ENCODE measurements at places on chromosomes 6 and 20. TPM values are rescaled to one million over a fixed set of nuclear protein-coding genes. Genes with fewer than 3 reads are reported as not detected.

DNA sequence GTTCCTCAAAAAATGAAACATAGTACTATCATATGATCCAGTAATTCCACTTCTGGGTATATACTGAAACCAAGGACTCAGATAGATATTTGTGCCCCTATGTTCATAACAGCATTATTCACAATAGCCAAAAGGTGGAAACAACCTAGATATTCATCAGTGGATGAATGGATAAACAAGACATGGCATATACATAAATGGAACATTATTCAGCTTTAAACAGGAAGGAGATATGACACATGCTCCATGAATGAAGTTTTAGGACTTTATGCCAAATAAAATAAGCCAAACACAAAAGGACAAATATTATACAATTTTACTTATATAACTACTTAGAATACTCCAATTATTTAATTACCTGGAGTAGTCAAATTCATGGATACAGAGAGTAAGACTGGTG is 16.4 kb downstream of the PLCB1 start:
- DNase-seq: no peak

DNA sequence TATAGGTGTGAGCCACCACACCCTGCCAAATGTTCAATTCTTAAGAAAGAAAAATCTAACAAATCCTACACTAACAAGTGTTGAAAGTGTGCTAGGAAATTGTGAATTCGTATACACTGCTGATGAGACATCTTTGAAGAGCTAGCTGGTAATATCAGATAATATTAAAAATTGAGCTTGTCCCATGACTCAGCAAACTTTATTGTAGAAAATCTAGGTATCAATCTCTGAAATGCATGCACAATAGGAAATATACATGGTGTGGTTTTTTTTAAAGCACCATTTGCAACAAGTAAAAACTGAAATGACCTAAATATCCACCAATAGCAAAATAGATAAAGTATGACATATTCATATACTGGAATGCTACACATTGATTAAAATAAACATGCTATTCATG is 110.1 kb upstream of the NXT1 start:
- DNase-seq: no peak

Gene LTB
- 0.51 TPM for total RNA-seq

- DNase-seq: no peak
These were observed 174.6 kb downstream of the KHDC1L start for GRCh38 chr6:73050706-73051105.

- DNase-seq: no peak
These were observed 47.8 kb upstream of the TOP1 start for GRCh38 chr20:40980828-40981310.

Gene C20orf96
- 10.1 TPM for total RNA-seq

Gene GABRR1
- not detected for total RNA-seq

DNA sequence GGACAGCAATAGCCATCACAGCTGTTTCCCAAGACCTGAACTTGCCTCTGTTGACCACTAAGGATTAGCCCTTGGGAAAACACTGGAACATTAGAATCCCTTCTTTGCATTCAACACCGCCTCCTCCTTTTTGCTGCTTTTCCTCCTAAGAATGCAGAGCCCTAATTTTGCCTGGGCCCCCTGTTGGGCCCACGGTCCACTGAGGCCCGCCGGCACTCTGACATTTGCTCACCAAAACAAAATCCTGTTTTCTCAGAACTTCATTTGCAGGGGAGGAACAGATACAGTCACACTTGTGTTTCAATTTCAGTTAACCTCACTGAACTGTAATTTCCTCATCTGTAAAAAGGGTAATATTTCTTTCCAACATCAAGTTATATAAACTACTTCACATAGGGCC is 116.0 kb upstream of the JARID2 start:
- no peak for DNase-seq

DNA sequence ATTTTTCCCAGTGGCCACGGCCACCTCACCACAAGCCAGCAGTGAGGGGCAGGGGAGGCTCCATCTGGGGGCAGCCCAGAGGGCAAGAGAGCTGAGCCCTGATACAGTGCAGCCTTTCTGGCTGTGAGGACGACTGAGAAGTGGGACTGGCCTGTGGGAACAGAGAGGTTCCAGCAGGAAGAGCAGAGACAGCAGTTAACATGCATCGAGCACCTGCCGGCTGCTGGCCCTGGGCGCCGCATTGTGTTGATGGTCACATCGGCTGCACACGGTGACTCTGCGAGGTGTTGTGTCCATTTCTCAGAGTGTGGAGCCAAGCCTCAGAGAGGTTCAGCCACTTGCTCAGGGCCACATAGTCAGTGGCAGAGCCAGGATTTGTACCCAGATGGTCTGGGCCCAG is 9.8 kb downstream of the FOXS1 start:
- no peak for DNase-seq

DNA sequence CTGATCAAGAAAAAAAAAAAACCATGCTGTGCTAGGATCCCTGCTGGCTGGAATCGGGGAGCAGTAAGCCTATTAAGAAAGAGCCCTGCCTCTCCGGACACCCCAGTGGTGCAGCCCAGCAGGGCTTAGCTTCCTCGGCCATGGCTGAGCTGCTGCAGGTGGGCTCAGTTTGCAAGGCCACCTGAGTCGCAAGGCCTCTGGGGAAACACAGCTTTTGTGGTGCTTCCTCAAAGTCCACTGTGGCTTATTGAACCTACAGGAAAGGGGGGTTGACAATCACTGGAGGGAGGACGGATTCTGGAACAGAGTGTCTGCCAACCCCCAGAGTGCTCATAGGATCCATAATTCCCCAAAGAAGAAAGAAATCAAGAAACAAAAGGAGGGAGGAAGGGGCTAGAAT is 240.8 kb downstream of the SMOC2 start:
- no peak for DNase-seq

Gene OR2J3
- total RNA-seq: not detected

GRCh38 chr6:127497410-127497809 is 21.7 kb downstream of the MTCL3 start:
- DNase-seq: no peak

GRCh38 chr6:118959903-118960302 is 24.9 kb upstream of the MCM9 start:
- no peak for DNase-seq

- no peak for DNase-seq
These were observed 179.5 kb upstream of the AKAP12 start for GRCh38 chr6:151060096-151060765.

- DNase-seq: no peak
These were observed 32.7 kb downstream of the COL20A1 start for GRCh38 chr20:63325554-63326313.

GRCh38 chr6:16591396-16592222 is 169.7 kb downstream of the ATXN1 start:
- no peak for DNase-seq

- peak; percentile 40 for DNase-seq
These were observed 37.7 kb downstream of the KIF25 start for GRCh38 chr6:168035098-168035660.

Gene UBE2J1
- 22.4 TPM for total RNA-seq

Gene HM13
- total RNA-seq: 136 TPM

DNA sequence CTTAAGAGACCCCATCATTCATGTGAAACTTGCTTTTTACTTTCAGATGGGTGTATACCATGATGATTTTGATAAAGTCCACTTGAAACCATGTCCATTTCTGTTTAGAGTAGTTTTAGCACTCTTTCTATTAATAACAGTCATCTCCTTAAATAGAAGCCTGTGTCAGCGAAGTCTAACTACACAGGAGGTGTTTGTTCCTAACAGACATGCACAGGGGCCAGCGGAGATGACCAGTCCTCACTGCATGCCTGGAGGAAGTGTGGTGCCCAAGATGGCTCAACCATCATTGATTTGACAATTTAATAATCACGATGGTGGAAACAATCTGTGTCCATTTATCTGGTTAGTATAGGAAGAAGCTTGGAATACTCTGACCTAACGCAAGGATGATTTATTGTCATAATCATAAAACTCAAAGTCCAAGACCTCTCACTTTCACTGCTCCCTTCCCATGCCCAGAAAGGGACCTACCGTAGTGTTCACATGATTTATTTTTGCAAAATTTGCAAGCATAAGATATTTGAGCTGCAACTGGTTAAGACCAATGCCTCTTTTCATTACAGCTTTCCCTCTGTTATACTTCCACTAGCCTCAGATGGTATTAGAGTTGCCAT is 31.0 kb upstream of the CLIC5 start:
- no peak for DNase-seq

Gene CLPSL1
- not detected for total RNA-seq

GRCh38 chr20:12311094-12311865 is 393.6 kb downstream of the BTBD3 start:
- DNase-seq: no peak

- peak; percentile 7 for DNase-seq
These were observed 266.5 kb upstream of the QKI start for GRCh38 chr6:163147994-163148393.

Gene PPP1R16B
- total RNA-seq: 11.5 TPM

Gene CD24
- total RNA-seq: 27.1 TPM

DNA sequence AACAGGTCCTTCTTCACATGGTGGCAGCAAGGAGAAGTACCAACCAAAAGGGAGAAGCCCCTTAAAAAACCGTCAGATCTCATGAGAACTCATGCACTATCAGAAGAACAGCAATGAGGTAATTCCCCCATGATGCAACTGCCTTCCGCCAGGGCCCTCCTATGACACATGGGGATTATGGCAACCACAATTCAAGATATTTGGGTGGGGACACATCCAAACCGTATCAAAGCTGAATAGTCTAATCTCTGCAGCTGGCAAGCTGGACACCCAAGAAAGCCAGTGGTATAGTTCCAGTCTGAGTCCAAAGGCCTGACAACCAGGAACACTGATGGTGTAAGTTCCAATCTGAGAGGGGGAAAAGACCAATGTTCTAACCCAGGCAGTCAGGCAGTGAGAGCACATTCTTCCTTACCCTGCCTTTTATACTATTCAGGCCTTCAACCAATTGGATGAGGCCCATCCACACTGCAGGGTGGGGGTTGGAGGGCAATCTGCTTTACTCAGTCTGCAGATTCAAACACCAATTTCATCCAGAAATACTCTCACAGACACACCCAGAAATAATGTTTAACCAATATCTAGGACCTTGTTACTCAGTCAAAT is 17.9 kb upstream of the CNKSR3 start:
- no peak for DNase-seq

GRCh38 chr6:11700118-11700718 is 78.4 kb downstream of the ADTRP start:
- peak; percentile 75 for DNase-seq

Gene PFDN4
- 60.1 TPM for total RNA-seq

Gene DSP
- total RNA-seq: 0.27 TPM

- DNase-seq: no peak
These were observed 104.1 kb downstream of the HDGFL1 start for GRCh38 chr6:22673474-22673873.

Gene SOX4
- 0.29 TPM for total RNA-seq

Gene TSPO2
- not detected for total RNA-seq

GRCh38 chr6:158978757-158979156 is 21.2 kb downstream of the RSPH3 start:
- no peak for DNase-seq

DNA sequence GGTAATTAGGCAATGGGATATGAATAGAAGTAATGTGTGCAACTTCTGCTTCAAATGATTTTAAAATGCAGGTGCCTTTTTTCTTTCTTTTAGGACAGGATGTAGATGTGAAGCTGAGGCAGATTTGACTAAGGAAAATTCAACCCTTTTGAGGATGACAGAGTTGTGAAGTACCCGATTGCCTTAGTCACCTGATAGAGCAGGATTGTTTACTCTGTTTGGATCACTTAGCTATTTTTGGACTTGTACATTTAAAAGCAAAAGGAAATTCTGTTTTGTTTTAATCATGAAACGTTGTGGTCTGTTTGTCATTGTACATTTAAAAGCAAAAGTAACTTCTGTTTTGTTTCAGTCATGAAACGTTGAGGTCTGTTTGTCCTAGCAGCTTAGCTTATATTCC is 143.4 kb downstream of the FAM83B start:
- no peak for DNase-seq

GRCh38 chr6:45665859-45666258 is 288.1 kb upstream of the SUPT3H start:
- no peak for DNase-seq

GRCh38 chr6:125858427-125859320 is 67.9 kb downstream of the NCOA7 start:
- DNase-seq: peak; percentile 81

Gene XKR7
- total RNA-seq: not detected

DNA sequence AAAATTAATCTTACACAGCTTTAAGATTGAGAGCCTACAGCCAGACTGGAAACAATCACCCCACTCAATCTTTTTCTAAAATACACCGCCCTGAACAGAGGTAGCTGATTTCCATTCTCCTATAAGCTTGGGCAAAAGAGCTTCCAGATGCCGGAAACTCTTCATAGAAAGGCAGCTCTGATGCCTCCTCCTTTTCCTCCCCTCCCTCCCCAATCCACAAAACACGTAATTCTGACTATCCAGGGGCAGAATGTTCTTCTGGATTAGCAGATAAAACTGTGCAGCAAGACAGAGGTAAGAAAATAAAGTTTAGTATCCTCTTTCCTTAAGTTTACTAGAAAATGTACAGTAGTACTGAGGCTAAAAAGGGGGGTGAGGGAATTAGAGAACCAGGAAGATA is 15.8 kb downstream of the ADNP start:
- no peak for DNase-seq

Gene BTN1A1
- not detected for total RNA-seq

DNA sequence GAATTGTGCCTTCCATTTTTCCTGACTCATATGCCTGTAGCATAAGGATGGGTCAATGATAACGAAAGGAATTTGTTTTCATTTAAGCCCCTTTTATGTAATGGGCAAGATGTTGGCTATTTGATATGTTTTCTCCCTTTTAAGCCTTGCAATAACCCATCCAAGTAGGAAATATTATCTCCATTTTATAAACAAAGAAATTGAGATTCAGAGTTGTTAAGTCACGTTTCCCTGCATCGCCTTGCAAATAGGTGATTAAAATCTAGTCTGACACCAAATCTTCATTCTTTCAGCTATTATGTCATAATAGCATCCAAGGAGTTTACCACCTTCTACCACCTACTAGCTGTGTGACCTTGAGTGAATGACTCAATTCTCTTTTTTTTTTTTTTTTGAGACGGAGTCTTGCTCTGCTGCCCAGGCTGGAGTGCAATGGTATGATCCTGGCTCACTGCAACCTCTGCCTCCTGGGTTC is 7.0 kb downstream of the HNF4A start:
- DNase-seq: no peak

Gene STMN3
- 50.2 TPM for total RNA-seq

Gene HLA-DOB
- total RNA-seq: 2.5 TPM
